ENCODE measurements at places on chromosomes 7 and 10.

DNA sequence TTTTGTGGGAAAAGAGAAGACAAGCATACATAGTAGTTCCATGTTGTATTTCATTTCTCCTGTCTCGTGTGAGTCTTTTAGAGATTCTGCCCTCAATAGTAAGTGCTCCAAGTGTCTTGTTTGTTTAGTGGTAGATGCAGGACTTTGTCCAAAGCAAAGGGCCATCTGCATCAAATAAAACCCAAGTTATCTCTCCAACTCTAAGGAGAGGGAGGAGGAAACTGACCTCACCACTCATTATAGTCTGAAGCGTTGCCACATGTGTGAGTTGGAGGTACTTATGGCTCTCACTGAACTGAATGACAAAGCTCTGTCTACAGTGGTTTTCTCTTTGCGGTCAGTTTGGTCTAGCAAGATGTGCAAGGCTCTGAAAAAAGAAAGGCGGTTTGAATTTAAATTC is 272.6 kb downstream of the DOCK4 start:
- DNase-seq: no peak

DNA sequence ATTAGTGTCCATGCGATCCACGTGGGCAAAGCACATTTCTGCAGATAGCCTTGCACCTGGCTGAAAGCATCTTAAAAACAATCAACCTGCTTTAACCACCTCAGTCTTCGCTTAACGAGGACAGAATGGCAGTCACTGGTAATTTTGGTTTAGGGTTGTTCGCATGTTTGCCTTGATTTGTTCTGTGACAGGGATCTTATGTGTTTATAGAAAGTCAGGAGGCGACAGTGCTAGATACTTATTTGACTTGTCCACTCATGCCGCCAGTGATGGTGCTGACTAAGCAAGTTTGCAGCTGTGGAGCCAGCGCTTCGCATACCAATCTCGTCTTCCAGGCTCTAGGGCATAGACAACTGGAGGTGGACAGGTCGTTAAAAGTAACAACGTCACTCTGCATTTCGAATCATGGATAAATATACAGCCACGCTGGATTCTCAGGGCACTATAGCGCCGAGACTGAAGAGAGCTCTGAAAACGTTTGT is 1.2 kb upstream of the TMEM243 start:
- no peak for DNase-seq

DNA sequence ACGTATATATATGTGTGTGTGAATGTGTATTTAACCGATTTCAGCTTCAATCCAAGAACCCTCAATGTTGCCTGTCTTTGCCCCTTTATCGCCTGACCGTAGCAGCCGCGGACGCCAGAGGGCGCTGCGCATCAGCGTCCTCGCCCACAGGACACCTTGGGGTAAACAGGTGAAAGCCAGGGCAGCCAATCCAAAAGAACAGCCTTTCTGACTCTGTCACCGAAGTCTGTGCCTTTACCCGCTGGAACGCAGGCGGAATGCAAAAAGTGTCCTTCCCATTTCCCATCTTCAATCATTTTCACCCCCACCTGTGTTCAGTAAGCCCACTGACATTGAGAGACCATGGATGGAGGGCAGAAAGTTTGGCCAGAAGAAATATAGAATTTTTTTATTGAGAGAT is 3.6 kb downstream of the NXPH1 start:
- no peak for DNase-seq

- no peak for DNase-seq
These were observed 415.4 kb upstream of the LRRN3 start for GRCh38 chr7:110675383-110676103.

DNA sequence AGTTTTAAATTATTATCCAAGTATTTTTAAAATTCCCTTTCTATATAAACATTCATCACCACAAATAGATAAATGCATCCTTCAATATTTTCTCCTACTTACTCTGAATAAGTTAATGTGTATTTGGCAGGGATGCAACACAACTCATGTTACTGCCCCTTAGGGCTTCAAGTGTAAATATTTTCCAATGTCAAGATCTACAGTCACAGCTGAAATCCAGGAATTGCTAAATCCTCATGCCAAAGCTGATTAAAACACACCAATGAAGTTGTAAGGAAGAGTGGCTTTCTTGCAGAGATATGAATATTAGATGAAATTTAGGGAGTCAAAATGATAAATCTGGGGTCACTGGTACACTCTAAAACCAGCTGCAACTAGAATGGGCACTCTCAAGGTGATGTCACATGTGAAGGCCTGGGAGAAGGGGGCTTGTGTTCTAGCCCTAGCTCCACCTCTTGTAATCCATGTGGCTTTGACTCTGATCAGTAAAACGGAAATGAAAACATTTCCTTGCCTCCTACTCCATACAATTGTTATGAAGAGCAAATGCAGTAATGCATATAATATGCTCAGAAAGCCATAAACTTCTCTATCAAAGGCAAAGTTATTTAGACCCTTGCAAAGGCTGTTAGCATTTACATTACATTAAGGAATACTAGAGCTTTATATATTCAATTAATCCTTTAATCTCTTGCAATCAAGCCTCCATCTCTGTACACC is 228.1 kb upstream of the NFE2L3 start:
- DNase-seq: no peak

DNA sequence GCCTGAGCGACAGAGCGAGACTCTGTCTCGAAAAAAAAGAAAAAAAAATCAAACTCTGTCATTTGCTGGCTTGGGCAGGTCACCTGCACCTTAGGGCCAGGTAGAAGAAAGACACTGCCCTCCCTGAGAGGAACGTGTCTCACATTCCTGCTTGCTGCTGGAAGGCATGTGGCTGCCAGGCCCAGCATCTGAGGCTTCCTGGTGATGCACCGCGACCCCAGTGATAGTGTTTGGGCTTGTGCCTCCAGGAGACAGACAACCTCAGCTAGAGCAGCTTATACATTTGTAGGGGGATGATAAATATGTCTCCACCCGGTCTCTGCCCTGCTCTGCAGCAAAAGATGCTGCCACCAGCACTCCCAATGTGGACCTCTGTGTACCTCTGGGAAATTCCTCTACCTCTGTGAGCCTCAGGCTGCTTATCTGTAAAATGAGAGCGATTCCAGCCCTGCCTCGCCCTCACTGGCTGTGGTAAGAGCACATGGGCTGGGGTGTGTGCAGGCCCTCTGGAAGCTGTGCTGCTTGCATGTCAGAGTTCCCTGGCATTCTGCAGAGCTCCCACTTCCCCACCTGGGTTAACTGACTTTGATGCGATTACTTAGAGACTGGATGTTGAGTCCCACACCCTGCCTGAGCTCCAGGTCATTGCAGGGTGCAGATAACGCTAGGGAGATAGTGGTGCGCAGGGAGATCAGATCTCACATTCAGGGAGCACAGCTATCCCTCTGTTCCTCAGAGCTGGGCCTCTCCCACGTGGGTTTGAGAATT is 19.9 kb downstream of the SLC29A3 start:
- DNase-seq: no peak

- no peak for DNase-seq
These were observed 39.4 kb downstream of the PLXNA4 start for GRCh38 chr7:132536654-132537395.

GRCh38 chr7:53996876-53997275 is 545.3 kb upstream of the VSTM2A start:
- DNase-seq: no peak

DNA sequence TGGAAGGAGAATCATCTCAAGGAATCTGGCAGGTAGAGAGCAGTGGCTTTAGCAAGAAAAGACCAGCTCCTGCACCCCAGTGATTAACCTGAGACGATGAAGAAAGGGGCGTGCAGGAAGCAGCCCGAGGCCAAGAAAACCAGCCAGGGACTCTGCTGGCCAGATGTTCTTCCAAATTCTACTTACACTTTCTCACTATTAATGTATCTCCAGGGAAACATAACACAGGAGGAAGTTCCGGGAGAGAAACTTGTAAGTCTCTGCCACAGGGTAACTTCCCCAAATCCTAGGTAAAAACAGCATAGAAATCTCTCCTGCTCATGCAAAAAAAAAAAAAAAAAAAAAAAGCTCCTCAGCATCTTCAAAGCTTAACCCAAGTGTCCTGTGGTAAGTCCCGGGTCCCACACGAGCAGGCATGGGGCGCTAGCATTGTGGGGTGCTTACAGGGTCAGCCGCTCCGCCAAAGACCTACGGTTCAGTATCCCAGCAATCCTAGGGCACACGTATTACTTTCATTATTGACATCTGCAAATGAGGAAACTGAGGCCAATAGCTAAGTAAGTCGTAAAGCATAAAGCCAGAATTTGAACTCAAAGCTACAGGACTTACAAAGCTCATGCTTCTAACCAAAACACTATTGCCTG is 97.2 kb upstream of the GNA12 start:
- DNase-seq: no peak

DNA sequence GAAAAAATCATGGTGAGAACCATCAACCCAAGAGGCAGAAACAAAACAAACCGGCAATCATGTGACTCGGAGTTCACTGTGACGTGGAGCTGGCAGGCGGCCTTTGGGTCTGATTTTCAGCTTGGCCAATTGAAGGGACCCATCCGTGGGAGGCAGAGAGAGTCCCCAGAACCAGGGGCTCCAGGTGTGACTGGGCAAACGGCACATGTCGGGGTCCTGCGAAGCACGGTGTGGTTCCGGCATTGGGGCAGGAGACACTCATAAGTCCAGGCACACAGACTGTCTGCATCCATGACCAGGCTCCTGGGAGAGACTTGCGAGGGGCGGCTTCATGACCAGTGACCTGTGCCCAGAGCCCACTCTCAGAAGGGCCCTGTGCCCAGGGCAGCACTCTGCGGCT is 12.6 kb upstream of the CNPY1 start:
- DNase-seq: no peak

- DNase-seq: no peak
These were observed 38.9 kb downstream of the PTPRN2 start for GRCh38 chr7:158548726-158549125.

DNA sequence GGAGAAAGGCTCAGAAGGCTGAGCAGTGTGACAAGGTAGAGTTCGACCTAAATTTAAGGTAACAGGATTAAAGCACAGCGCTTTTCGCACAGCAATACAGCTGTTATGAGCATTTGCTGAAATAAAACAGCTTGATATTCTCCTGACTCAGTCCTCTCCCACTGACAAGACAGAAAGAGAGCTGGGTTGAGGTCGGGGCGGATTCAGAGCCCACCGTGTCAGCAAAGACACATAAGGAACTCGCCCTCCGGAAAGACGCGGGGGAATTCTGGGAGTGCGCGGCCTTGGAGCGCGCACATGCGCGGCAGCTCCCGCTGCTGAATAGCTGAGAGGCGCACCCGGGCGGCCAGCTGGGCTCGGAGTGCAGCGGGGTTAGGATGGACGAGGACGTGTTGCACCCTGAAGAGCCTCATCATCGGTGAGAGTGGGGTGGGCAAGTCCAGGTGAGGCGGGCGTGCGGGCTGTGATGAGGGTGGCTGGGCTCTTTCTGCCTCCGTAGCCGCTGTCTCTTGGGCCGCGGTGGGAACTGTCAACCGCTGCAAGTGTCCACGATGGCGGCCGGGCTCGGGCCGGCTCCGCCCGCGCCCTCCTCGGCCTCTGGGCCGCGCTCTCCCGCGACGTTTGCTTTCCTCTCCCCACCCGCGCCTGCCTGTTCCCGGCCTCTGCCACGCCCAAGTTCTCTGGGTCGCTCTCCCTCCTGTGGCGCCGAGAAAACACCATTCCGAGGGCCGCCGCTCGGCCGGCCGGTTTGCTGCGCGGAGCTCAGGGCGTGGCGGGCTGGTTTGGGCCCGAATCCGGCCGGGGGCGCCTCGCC is 120.6 kb downstream of the LYZL1 start:
- peak; percentile 72 for DNase-seq

DNA sequence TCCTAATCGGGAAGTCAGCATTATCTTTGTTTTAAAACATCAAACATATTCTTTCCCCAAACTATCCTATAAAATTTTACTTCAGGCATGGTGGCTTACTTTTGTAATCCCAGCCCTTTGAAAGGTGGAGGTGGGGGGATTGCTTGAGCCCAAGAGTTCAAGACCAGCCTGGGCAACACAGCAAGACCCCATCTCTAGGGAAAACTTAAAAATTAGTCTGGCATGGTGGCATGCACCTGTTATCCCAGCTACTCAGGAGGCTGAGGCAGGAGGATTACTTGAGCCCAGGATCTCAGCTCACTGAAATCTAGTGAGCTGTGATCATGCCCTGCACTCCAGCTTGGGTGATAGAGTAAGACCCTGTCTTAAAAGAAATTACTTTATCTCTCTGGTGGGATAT is 4.9 kb downstream of the CLDN12 start:
- DNase-seq: no peak

GRCh38 chr7:94344826-94345225 is 49.9 kb upstream of the COL1A2 start:
- DNase-seq: no peak

GRCh38 chr10:14063531-14064285 is 267.0 kb downstream of the FRMD4A start:
- DNase-seq: no peak

- DNase-seq: no peak
These were observed 8.0 kb upstream of the PWWP2B start for GRCh38 chr10:132388891-132389432.

GRCh38 chr10:129710510-129710847 is 243.4 kb downstream of the MGMT start:
- DNase-seq: no peak

GRCh38 chr7:19561121-19561805 is 147.6 kb downstream of the POLR1F start:
- no peak for DNase-seq

DNA sequence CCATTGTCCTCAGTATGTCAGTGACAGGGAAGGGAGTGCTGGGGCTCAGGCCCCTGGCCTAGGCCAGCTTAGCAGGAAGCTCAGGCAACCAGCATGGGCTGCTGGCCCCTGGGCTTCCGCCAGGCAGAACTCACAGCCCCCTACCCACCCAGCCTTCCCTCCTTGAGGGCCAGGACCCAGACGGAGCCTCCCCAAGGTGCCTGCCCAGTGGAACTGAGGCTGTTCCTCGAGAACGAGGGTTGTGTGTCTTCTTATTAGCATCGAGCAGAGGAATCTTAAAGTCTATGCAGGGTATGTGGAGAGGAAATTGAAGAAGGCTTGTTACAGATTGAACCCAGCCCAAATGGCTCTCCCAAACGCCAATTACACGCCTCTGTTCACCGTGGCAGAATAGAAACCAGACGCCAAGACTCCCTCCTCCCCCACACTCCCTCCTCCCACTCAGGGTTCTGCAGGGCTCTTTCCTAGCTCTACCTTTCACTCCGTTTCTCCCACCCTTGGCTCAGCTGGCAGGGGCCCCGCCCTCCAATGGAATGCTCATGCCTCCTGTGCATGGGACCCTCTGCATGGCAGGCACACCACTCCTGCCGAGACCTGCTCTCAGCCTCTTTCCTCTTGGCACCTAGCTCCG is 134.4 kb downstream of the ZMIZ1 start:
- no peak for DNase-seq

- no peak for DNase-seq
These were observed 65.9 kb upstream of the LRRN3 start for GRCh38 chr7:111025006-111025405.

GRCh38 chr7:50399206-50399605 is 50.9 kb downstream of the FIGNL1 start:
- no peak for DNase-seq

Data from cortex of kidney (tissue), 1 donor.